HAP-1 (cell line): ENCODE measurements at places on chromosomes 6 and 20.

GRCh38 chr6:108117427-108118358 lies 43.2 kb upstream of the OSTM1 start:
- no peak for DNase-seq

- no peak for DNase-seq
Observed at GRCh38 chr6:47250302-47250701, 59.4 kb downstream of the TNFRSF21 start.

DNA sequence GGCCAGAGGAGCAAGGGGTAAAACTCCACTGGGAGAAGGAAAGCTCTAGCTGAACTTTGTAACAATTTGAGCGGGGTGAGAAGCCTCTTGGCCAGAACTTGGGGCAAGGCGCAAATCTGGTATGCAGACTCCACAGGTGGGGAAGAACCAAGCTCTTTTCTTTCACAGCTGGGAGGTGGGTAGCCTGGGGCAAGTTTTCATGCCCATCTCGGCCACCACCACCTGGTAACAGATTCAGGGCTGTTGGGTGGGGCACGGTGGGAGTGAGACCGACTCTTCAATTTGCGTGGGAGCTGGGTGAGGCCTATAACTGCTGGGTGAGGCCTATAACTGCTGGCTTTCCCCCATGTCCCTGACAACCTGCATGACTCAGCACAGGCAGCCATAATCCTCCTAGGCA lies 37.5 kb downstream of the SDHAF4 start:
- no peak for DNase-seq

DNA sequence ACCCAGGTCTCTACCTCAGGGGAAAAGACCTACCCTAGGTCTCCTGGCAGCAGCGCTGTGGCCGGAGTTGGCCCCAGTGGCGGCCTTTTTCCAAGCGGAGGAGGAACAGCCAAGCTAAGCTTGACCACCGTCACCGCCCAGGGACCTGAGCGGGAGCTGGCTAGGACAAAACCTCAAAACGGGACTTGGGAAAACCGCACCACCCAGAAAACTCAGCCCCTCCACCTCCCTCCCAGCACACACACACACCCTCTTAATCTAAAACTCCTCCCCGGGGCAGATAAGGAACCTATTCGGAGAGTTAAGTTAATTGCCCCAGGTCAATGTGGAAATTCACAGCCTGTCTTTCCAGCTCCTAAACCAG lies 2.7 kb upstream of the TRERF1 start:
- no peak for DNase-seq

DNA sequence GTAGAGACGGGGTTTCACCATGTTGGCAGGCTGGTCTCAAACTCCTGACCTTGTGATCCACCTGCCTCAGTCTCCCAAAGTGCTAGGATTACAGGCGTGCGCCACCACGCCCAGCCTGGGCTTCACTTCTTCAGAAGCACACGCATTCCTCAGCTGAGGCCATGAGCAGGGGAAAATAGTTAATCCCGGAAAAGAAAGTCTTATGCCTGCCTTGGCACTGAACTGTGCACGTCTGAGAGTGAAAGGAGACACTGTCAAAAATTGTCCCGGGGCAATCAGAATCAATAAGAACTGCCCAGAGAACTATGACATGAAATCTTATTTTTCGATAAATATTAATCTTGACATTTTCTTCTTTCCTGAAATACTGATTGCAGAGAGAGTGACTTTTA lies 2.8 kb downstream of the BTN2A2 start:
- no peak for DNase-seq

DNA sequence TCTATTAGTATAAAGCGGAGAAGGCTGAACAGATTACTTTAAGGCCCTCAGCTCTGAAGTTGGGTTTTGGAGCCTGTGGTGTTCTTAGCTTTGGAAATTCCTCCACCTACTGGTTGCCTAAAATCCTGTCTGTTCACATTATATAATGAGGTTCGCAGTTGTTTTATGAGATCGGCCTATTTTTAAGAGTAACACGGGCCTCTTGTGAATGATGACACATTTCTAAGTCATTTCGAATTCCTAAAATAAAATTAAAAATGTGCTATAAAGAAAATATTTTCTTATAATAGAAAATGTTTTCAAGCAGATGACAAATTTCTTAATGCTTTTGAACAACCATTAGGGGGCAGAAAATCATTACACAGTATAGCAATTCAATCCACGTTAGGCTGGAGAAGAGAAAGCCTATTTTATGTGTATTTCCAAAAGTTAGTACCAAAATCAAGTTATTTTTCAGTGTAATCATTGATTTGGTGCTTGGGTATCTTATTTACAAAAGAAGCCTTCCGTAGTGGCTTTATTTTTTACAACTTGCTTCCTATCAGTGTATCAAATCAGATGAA lies 15.8 kb upstream of the FAM8A1 start:
- DNase-seq = peak; percentile 77

DNA sequence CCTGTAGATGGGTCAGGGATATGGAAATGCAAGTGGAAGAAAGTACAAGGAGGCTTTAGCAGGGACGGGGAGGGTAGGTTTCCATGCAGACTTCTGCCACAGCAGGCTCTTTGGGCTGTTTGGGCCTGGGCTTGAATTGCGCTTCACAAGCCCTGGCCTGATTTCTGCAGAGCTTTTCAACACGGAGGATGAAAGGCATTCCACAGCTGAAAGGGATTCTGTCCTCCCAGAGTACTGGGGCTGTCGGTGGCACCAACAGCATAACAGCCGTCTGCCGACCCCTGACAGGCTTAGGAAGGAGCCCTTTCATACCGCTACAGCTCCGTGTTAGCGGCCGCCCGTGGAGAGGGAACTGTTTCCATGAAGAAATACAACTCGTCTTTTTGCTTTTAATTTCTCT lies 22.9 kb upstream of the TBC1D7 start:
- no peak for DNase-seq
